ENCODE measurements at places on chromosomes 1 and 21. TPM values are rescaled to one million over a fixed set of nuclear protein-coding genes. Genes with fewer than 3 reads are reported as not detected.

GRCh38 chr1:19605967-19606366 lies 38.1 kb upstream of the NBL1 start:
- DNase-seq, result no peak

GRCh38 chr1:67306547-67306946 lies 1.1 kb upstream of the IL12RB2 start:
- DNase-seq, result no peak

GRCh38 chr1:66168467-66168887 lies 365.5 kb upstream of the SGIP1 start:
- DNase-seq, result no peak

GRCh38 chr1:3811595-3811911 lies 15.3 kb upstream of the LRRC47 start:
- no peak for DNase-seq

Gene AHCTF1
- polyA plus RNA-seq, result 46.4 TPM

Gene CFHR4
- not detected for polyA plus RNA-seq

Gene MIXL1
- polyA plus RNA-seq, result 0.16 TPM

DNA sequence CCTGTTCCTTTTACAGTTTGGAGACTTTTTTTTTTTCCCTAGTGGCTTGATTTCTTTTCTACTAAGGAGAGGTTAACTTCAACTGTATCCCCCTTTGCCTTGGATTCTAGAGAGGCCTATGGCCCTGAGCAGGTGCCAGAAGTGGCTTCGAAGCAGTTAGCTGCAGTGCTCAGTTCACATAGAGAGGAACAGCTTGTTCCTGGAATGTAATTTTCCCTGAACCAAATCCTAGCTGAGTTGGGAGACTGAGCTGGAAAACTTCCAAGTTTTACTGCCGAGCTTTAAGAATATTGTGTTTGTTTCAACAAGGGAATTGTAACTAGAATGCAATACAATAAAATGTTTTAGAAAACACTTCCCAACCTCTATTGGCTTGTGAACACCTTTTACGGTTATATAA lies 17.5 kb downstream of the RD3 start:
- DNase-seq, result no peak

Gene OR2T29
- polyA plus RNA-seq, result not detected
